ENCODE measurements at places on chromosomes 12 and 14.

DNA sequence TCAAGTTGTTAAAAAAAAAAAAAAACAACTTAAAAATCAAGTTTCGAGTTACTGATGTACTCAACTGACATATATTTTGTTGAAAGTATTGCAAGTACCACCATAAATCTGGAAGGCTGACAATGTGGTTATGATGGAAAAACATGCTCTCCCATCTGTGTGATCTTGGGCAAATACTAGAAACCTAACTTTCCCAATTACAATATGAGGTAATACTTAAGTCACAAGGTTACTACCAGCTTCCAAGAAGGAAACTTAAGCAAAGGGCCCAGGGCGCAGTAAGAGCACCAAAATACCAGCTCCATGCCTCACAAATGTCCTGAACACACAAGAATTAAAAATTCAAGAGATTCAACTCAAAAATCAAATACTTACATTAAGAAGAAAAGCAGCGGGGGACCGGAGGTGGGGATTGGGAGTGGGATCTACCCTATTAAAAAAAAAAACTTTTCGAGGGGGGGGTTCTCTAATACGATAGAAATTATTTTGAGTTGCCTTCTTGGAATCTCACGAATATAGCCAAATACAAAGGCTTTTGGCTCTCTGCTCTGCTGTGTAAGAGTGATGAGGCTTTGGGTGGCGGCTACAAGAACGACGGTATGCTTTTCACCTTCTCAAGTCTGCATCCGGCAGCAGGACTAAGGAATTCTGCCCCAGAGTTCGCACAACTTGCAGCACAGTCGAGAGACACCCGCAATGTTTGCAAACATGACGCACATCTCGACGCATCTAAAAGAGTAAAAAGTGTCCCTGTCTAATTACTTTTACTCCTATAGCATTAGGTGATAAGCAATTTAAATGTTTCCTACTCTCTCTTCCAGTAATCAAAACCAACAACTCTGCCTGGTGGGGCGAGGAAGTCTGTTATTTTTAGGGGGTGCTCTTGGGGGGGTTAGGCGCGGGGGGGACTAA is 1.1 kb downstream of the SAV1 start:
- DNase-seq = peak; percentile 28

DNA sequence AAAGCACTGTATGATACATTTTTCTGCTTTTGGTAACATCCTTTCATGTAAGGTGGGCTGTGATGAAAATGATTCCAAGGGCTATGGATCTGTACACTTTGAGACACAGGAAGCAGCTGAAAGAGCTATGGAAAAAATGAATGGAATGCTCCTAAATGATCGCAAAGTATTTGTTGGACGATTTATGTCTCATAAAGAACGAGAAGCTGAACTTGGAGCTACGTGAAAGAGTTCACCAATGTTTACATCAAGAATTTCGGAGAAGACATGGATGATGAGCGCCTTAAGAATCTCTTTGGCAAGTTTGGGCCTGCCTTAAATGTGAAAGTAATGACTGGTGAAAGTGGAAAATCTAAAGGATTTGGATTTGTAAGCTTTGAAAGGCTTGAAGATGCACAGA is 22.1 kb upstream of the SRGAP1 start:
- DNase-seq = no peak

- DNase-seq = no peak
Measured at GRCh38 chr14:51922624-51923023, 62.2 kb downstream of the GNG2 start.

GRCh38 chr14:51880835-51881580 is 20.6 kb downstream of the GNG2 start:
- no peak for DNase-seq

DNA sequence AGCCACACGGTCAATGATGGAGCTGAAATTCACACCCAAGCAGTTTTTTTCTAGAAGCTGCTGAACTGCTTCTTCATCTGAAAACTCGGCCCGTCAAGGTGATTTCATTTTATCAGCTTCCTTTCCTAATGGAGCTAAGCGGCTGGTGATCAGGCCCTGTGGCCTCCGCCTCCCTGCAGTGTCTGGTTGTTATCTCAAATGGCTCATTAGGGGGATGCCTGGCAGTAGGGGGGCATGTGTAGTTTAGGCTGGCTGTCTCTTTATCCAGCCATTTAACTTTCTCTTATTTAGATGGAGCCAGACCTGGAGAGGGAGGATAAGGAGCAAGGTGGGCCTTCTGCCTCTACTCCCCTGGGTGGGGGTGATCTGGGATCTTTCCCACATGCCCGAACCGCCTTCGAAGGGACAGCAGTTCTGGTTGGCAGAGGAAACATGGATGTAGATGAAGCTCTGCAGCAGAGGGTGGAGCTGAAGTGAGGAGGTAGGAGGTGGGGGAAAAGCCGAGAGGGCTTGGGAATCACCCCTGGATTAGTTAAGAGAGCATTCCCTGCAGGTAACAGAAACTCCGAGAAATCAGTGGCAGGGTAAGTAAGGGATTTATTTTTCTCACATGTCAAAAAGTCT is 64.4 kb downstream of the TGFB3 start:
- no peak for DNase-seq
